Tibial nerve (tissue), 4 donors: ENCODE measurements at places on chromosomes 2 and 18. TPM values are rescaled to one million over a fixed set of nuclear protein-coding genes. Genes with fewer than 3 reads are reported as not detected.

DNA sequence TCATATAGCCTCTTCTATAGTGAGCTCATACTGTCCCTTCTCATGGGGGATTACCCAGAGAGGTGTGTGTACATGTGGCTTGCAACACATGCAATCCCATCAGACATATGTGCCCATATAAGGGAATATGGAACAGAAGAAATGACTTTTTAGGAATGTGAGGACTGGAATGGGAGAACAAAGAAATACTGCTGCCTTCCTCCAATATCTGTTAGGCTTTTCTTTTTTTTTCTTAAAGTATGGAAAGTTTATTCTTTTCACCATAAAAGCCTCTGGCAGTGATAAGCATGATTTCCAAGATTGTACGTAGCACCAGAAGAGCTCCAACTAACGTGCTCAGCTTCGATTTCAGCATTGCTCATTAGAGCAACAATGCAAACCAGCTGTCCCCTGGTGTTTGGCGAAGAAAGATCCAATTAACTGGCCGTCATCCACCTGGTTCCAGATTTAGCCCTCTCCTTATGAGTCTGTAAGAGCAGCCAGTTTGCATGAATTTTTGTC, 113.6 kb downstream of the ADCYAP1 start:
- no peak for DNase-seq
- H3K4me3 ChIP-seq = no peak overlapping the region
- no peaks in the 10 kb centered on the region for H3K36me3 ChIP-seq

Gene GALR1
- 0.87 TPM for total RNA-seq

DNA sequence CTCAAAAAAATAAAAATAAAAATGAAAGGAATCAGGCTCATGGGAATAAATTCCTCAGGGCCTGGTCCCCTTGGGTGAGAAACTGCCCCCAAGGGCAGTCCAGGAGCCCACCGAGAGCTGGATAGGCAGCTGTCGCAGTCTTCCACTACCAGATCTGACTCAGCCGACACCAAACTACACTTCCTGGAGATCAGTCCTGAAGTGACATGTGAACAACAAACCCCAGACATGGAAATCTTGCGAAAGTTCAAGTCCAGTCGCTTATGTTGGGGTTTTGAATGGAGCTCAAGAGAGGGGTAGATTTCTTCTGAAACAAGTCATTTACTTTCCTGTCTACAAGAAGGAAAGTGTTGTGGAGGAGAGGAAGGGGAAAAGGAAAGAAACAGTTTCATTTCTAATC, 12.9 kb downstream of the ADCY3 start:
- no peak for DNase-seq
- H3K27ac ChIP-seq = peak overlapping the region; percentile 5
- H3K27me3 ChIP-seq = no peaks in the 10 kb centered on the region

GRCh38 chr18:9688036-9688741, 19.9 kb upstream of the RAB31 start:
- H3K27me3 ChIP-seq = no peaks in the 10 kb centered on the region
- H3K4me3 ChIP-seq = no peak overlapping the region
- DNase-seq = no peak

DNA sequence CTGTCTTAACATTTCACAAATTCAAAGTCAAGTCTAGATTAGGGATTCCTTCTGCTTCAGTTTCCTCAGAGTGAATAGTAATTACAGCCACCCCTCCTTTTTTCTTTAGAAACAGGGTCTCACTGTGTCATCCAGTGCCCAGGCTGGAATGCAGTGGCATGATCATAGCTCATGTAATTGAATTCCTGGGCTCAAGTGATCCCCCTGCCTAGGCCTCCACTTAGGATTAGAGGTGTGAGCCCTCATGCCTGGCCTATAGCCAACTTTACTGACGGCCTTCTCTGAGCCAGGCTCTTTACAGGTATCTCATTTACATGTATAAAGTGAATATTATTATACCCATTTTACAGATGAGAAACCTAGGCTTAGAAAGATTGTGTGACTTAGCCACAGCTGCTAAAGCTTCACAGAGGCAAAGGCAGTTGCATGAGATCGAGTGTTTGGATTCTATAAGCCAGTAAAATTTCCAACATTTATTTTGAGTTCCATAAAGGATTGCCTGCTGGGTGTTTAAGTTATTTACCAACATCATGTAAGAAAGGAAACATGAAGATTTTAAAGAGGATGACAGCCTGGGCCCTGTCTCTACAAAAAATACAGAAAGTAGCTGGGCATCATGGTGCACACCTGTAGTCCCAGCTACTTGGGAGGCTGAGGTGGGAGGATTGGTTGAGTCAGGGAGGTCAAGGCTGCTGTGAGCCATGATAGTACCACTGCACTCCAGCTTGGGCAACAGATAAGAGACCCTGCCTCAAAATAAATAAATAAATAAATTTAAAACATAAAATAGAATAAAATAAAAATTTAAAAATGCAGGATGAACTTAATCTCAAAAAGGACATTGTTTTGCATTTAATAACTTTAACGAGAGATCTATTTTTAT, 1.8 kb downstream of the ENOSF1 start:
- peak overlapping the region; percentile 72 for H3K4me3 ChIP-seq
- H3K27me3 ChIP-seq = no peaks in the 10 kb centered on the region
- no peaks in the 10 kb centered on the region for H3K36me3 ChIP-seq

- no peak overlapping the region for H3K4me3 ChIP-seq
- no peaks in the 10 kb centered on the region for H3K36me3 ChIP-seq
- no peak overlapping the region for H3K27ac ChIP-seq
- no peaks in the 10 kb centered on the region for H3K27me3 ChIP-seq
- no peaks in the 10 kb centered on the region for H3K4me1 ChIP-seq
Measured at GRCh38 chr2:221518935-221519625, 53.0 kb downstream of the EPHA4 start.

- H3K4me1 ChIP-seq = peaks cover 16% of the 10 kb centered on the region
- no peaks in the 10 kb centered on the region for H3K36me3 ChIP-seq
- DNase-seq = no peak
- no peak overlapping the region for H3K4me3 ChIP-seq
- H3K27me3 ChIP-seq = no peaks in the 10 kb centered on the region
Measured at GRCh38 chr2:201444746-201445465, 6.4 kb downstream of the TRAK2 start.

Gene TUBB8B
- total RNA-seq = not detected

Gene TRPM8
- total RNA-seq = not detected

Gene UGT1A4
- not detected for total RNA-seq

GRCh38 chr2:200455958-200456421, 53.9 kb downstream of the KCTD18 start:
- no peaks in the 10 kb centered on the region for H3K27me3 ChIP-seq
- no peak for DNase-seq

GRCh38 chr2:72891091-72891818, 4.0 kb downstream of the SPR start:
- no peak for DNase-seq
- no peaks in the 10 kb centered on the region for H3K36me3 ChIP-seq
- no peak overlapping the region for H3K4me3 ChIP-seq
- H3K27me3 ChIP-seq = no peaks in the 10 kb centered on the region

DNA sequence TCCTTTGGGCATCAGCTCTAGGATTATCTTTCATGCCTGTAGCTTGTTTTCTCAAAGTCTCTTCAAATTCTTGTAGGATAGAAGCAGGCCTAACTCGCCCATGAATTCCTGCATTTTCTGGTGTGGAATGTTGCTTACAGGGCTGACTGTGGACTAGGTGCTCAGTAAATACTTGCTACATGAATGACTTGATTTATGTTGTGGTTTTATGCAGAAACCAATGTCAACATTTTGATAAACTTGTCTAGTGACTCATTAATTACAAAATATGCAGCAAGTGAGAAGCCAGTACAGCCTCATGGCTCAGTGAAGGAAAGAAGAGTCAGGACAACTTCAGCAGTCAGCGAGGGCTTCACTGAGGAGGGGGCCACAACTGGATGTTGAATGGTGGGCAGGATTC, 110.6 kb upstream of the SIX2 start:
- H3K27me3 ChIP-seq = no peaks in the 10 kb centered on the region
- H3K27ac ChIP-seq = no peak overlapping the region

DNA sequence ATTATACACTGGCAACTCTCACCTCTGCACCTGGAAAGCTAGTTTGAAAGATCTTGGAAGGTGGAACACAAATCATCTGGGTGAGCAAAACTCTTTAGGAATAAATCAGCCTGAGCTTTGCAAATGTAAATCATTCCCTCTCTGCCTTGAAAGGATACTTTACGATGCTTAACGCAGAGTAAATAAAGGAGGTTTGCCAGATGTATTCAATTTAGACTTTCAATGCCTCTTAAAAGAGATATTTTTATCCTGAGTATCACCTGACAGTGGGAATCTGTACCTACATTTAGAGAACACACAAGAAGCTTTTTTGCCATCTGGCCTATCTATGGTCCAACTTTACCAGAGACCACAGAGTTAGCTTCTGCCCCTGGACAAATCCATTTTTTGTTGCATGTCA, 983.2 kb upstream of the CDH2 start:
- H3K36me3 ChIP-seq = no peaks in the 10 kb centered on the region
- H3K4me1 ChIP-seq = no peaks in the 10 kb centered on the region
- H3K4me3 ChIP-seq = no peak overlapping the region
- H3K27ac ChIP-seq = no peak overlapping the region

DNA sequence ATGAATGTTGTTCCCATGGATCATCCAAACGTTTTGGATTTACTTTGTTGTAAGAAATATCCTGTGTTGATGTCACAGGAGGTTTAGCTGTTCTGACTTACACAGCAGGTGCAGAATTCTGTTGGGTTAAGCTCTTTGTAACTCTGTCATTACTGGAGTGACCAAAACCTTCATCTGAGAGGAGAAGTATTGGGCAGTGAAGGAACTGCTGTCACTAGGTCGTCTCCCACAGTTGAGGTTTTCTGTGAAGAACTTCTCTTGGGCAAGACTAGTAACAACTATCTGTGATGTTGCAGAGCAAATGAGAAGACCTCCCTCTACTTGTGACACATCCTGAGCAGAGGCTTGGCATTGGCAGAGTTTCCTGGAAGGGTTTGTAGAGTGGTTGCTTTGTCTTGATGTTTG, 2.9 kb downstream of the SPTBN1 start:
- peak overlapping the region; percentile 86 for H3K4me3 ChIP-seq
- no peaks in the 10 kb centered on the region for H3K27me3 ChIP-seq

DNA sequence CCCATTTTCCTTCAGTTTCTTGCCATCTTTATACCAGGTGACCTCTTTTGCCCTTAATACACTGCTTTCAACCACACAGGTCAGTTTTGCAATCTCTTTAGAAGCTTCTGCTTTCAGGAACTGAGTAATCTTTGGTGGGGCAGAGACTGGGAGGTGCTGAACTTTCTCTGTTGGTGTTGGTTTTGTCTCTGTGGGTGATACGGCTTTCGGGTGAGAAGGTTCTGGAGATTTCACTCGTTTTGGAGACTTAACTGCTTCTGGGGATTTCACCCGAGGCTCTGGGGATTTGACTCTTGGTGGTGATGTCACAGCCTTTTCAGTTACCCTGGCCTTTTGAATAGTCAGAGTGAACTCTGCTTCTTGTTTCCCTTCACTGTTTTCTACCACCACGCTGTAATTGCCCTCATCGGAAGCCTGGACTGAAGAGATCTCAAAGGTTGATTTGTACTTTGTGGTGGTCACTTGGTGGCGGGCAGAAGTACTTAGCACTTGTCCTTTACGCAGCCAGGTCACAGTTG, 50.4 kb downstream of the PLEKHA3 start:
- no peaks in the 10 kb centered on the region for H3K27me3 ChIP-seq
- DNase-seq = no peak
- H3K27ac ChIP-seq = no peak overlapping the region
- no peaks in the 10 kb centered on the region for H3K36me3 ChIP-seq
- H3K4me3 ChIP-seq = no peak overlapping the region

GRCh38 chr2:239879423-239880084, 145.6 kb downstream of the NDUFA10 start:
- no peaks in the 10 kb centered on the region for H3K36me3 ChIP-seq
- no peak overlapping the region for H3K4me3 ChIP-seq
- H3K27me3 ChIP-seq = no peaks in the 10 kb centered on the region
- peak; percentile 2 for DNase-seq
- no peak overlapping the region for H3K27ac ChIP-seq
- H3K4me1 ChIP-seq = no peaks in the 10 kb centered on the region

Gene COLEC11
- 6.7 TPM for total RNA-seq

- no peaks in the 10 kb centered on the region for H3K36me3 ChIP-seq
- peaks cover 73% of the 10 kb centered on the region for H3K4me1 ChIP-seq
- H3K27ac ChIP-seq = peak overlapping the region; percentile 82
- no peak overlapping the region for H3K4me3 ChIP-seq
- DNase-seq = no peak
Measured at GRCh38 chr2:62568983-62569837, 63.2 kb upstream of the TMEM17 start.

- DNase-seq = no peak
- no peaks in the 10 kb centered on the region for H3K27me3 ChIP-seq
Measured at GRCh38 chr2:38658613-38659012, 7.3 kb upstream of the GALM start.

DNA sequence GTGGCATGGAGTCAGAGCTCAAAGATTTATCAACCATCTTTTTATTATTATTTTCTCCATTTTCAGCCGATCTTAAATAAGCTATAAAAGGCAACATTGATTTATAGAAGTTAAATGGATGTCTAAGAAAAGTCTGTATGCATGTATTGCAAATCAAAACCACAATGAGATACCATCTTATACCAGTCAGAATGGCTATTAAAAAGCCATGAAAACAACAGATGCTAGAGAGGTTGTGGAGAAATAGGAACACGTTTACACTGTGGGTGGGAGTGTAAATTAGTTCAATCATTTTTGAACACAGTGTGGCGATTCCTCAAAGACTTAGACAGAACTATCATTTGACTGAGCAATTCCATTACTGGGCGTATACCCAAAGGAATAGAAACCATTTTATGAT, 731.0 kb downstream of the CNTNAP5 start:
- no peak for DNase-seq
- no peaks in the 10 kb centered on the region for H3K27me3 ChIP-seq
- H3K4me1 ChIP-seq = no peaks in the 10 kb centered on the region
- no peak overlapping the region for H3K27ac ChIP-seq
- H3K36me3 ChIP-seq = no peaks in the 10 kb centered on the region

- peaks cover 7% of the 10 kb centered on the region for H3K4me1 ChIP-seq
- H3K27ac ChIP-seq = no peak overlapping the region
- no peak overlapping the region for H3K4me3 ChIP-seq
Measured at GRCh38 chr2:222427646-222428301, 3.4 kb downstream of the SGPP2 start.

- H3K4me3 ChIP-seq = no peak overlapping the region
- H3K36me3 ChIP-seq = no peaks in the 10 kb centered on the region
- no peaks in the 10 kb centered on the region for H3K27me3 ChIP-seq
- H3K27ac ChIP-seq = no peak overlapping the region
Measured at GRCh38 chr2:102258386-102259074, 52.8 kb upstream of the IL1RL1 start.

DNA sequence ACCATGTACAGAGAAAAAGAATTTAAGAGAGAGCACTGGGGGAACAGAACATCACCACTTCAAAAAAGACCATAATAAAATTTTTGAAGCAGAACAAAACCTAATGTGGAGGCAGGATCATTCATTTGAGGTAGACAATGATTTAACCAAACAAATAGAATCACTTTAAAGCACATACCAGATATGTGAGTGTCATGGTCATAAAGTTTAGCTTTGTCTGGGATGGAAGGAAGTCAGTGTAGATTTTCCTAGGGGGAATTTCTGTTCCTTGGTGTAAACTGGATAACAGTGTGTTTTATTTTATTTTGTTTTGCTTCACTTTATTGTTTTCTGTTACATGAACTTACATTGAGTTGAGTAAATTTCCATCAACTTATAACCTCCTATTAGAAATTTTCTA, 120.8 kb downstream of the CRIM1 start:
- H3K36me3 ChIP-seq = peaks cover 84% of the 10 kb centered on the region
- H3K4me3 ChIP-seq = no peak overlapping the region
- peaks cover 13% of the 10 kb centered on the region for H3K4me1 ChIP-seq
- H3K27me3 ChIP-seq = no peaks in the 10 kb centered on the region

Gene NT5DC4
- not detected for total RNA-seq

Gene CDKL4
- 0.42 TPM for total RNA-seq

Gene IL1F10
- not detected for total RNA-seq
